ENCODE measurements at places on chromosomes 11 and 22. TPM values are rescaled to one million over a fixed set of nuclear protein-coding genes. Genes with fewer than 3 reads are reported as not detected.
A peak's percentile ranks its signal among the peaks of the same experiment; 100 is the strongest.

The SLN gene
- not detected for total RNA-seq

The CHRNA10 gene
- 0.57 TPM for total RNA-seq

The NEU3 gene
- 14.3 TPM for total RNA-seq

The OR52E8 gene
- total RNA-seq, result not detected

The TNNI2 gene
- not detected for total RNA-seq

The IGLL1 gene
- not detected for total RNA-seq

The DEFB108B gene
- not detected for total RNA-seq

The PIH1D2 gene
- 0.36 TPM for total RNA-seq

GRCh38 chr11:131998020-131998419 lies 627.6 kb downstream of the NTM start:
- no peaks in the 10 kb centered on the region for H3K27me3 ChIP-seq
- DNase-seq, result no peak
- no peaks in the 10 kb centered on the region for H3K4me1 ChIP-seq
- H3K36me3 ChIP-seq, result no peaks in the 10 kb centered on the region
- no peak overlapping the region for H3K4me3 ChIP-seq
- H3K27ac ChIP-seq, result no peak overlapping the region

DNA sequence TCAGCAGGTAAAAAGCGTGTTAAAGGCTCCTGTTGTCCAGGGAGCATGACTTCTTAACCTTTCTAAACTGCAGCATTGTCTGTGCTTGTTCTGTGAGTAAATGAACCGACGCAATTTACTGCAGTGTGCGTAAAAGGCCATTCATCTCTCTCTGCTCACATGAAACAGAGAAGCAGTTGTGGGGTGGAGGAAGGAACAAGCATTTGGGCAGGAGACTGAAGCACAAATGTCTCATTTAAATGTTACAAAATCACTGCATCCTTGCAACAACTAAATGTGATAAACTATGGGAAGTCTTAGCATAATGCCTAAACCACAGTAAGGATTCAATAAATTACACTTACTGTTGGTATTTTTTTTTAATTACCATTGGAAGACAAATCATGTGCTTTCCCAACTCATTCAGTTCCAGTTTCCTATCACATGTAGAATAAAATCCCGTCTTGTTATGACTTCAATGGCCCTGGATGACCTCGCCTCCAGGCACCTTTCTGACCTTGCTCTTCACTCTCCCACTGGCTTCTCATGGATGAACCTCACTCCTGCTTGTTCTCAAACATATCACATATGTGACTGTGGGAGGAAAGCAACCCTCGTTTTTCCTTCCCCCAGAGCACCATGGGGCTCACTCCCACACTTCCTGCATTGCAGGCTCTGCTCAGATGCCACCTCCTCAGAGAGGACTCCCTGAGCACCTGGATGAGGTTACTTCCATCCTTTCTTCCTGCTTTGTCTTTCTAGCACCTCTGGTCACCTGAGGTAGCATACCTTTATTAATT lies 21.6 kb upstream of the RFPL2 start:
- no peak for DNase-seq
- no peak overlapping the region for H3K27ac ChIP-seq
- no peaks in the 10 kb centered on the region for H3K36me3 ChIP-seq
- no peaks in the 10 kb centered on the region for H3K4me1 ChIP-seq
- H3K4me3 ChIP-seq, result no peak overlapping the region

- DNase-seq, result no peak
- H3K36me3 ChIP-seq, result no peaks in the 10 kb centered on the region
- H3K27ac ChIP-seq, result no peak within 1 kb of the TSS
- H3K4me3 ChIP-seq, result peak within 1 kb of the TSS; percentile 71
- H3K4me1 ChIP-seq, result peaks cover 9% of the 10 kb centered on the region
These were observed at the start of gene PARVA for GRCh38 chr11:12377106-12377823. Gene PARVA, plus strand, starts transcription at chr11:12377571. Its CDS starts 77 bp downstream, at chr11:12377648.

GRCh38 chr11:33320814-33321330 lies 63.7 kb downstream of the HIPK3 start:
- no peak overlapping the region for H3K27ac ChIP-seq
- no peaks in the 10 kb centered on the region for H3K27me3 ChIP-seq

DNA sequence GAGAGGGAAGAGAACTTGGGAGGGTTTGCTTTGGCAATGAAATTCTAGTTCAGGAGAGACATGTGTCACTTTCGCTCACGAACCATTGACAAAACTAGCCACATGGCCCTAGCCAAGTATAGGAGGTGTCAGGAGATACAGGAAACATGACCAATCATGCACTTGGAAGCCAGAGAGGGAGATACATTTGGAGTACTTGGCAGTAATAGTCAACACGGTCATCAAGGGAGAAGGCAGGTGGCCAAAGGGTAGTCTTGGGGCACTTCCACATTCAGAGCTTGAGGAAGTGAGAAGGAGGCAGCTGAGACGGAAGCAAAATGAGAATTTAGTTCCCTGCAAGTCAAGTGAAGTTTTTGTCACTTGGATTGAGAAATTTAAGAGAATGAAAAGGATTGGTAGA lies 26.4 kb upstream of the KIRREL3 start:
- no peaks in the 10 kb centered on the region for H3K36me3 ChIP-seq
- H3K4me1 ChIP-seq, result no peaks in the 10 kb centered on the region
- H3K27me3 ChIP-seq, result no peaks in the 10 kb centered on the region
- H3K27ac ChIP-seq, result no peak overlapping the region
- no peak overlapping the region for H3K4me3 ChIP-seq

GRCh38 chr11:18203723-18204122 lies 31.1 kb downstream of the MRGPRX4 start:
- no peak overlapping the region for H3K27ac ChIP-seq
- peaks cover 38% of the 10 kb centered on the region for H3K27me3 ChIP-seq
- no peaks in the 10 kb centered on the region for H3K36me3 ChIP-seq
- H3K4me3 ChIP-seq, result no peak overlapping the region

DNA sequence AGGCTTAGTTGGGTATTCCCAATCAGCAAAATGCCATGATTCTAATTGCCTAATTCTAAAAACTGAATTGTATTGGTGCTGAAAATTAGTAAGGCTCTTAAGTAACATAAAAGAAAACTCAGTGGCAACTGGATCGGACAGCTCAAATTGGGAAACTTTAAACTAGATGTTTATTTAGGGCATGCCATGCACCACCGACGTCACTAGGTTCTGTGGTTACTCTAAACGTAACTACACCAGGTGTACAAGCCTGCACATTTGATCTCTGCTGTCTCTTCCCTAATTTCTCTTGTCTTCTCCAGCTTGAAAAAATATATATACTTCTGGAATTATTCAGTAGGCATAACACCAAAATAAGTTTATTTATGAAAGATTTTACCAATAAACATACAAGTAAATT lies 378.2 kb downstream of the DCDC1 start:
- H3K27ac ChIP-seq, result no peak overlapping the region
- no peaks in the 10 kb centered on the region for H3K36me3 ChIP-seq
- DNase-seq, result no peak
- H3K27me3 ChIP-seq, result no peaks in the 10 kb centered on the region
- no peaks in the 10 kb centered on the region for H3K4me1 ChIP-seq

DNA sequence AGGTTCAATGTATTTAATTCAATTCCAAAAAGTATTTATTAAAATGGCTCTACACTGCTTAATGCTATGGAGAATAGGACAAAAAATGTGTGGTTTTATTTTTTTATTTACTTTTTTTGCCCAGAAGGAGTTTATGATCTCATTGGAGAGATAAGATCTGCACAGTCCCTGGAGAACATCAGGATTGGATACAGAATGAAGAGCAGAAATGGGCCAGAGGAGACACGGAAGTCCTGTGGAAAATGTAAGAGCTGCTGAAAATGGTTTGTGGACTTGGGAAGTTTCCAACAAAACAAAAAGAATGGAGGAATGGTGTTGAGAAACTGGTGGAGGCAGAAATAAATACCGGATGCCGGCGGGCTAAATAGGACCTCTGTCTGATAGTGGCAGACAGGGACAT lies 554.6 kb downstream of the OPCML start:
- no peak overlapping the region for H3K27ac ChIP-seq
- no peaks in the 10 kb centered on the region for H3K36me3 ChIP-seq
- H3K4me3 ChIP-seq, result no peak overlapping the region
- DNase-seq, result no peak

DNA sequence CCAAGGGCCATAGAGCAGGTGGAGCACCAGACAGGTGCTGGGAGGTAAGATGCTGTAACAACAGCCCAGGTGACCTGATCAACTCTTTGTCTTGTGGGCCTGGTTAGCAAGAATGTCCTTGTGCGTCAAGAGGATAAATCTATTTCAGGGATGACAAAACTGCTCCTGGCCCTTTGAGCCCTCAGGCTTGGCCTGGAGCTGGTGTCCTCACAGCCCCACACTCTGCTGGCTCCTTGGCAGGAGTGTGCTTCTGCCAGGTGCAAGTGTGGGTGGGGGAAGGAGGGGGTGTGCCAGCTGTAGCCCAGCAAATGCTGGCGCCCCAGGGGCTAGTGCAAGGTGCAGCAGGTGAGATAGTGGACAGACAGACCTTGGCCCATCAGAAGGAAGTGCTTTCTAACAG lies 19.5 kb downstream of the AMPD3 start:
- DNase-seq, result no peak
- peaks cover 13% of the 10 kb centered on the region for H3K36me3 ChIP-seq
- no peak overlapping the region for H3K27ac ChIP-seq
- H3K4me1 ChIP-seq, result peaks cover 15% of the 10 kb centered on the region

- no peak overlapping the region for H3K27ac ChIP-seq
- no peaks in the 10 kb centered on the region for H3K4me1 ChIP-seq
- no peaks in the 10 kb centered on the region for H3K36me3 ChIP-seq
These were observed 151.8 kb downstream of the NAV2 start for GRCh38 chr11:19864141-19865140.

DNA sequence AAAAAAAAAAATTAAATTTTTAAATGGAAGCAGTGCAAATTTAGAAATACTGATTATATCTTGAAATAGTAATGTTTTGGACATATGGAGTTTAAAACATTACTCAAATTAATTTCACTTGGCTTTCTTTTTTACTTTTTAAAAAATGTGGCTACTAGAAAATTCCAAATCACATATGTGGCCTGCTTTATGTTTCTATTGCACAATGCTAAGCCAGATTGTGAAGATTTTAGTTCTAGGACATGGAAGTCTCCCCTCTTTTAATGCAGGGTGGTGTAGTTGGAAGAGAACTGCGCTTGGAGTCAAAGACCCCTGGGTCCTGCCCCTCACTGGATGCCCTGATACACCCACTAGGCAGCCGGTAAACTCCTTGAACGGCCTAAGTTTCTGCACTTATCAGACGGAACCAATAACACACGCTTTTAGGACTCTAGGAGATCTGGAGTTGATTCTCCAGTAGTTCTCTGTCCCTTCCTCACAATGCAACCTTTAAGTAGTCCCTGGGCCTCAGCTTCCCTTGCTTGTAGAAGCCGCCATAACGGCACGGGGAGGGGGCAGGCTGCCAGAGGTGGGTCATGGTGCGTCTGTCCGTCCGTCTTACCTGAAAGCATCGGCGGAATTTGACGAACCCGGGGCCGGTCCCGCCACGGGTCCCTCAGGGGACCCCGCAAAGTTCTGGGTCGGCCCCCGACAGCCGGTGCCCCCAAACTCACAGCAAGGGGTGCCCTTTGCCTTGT lies 505 bp downstream of the FAM227A start:
- DNase-seq, result no peak
- no peaks in the 10 kb centered on the region for H3K36me3 ChIP-seq
- no peaks in the 10 kb centered on the region for H3K27me3 ChIP-seq
- peaks cover 15% of the 10 kb centered on the region for H3K4me1 ChIP-seq

GRCh38 chr11:68509066-68509465 lies 48.5 kb downstream of the PPP6R3 start:
- H3K4me3 ChIP-seq, result no peak overlapping the region
- DNase-seq, result no peak
- H3K4me1 ChIP-seq, result peaks cover 55% of the 10 kb centered on the region
- no peak overlapping the region for H3K27ac ChIP-seq
- no peaks in the 10 kb centered on the region for H3K27me3 ChIP-seq

DNA sequence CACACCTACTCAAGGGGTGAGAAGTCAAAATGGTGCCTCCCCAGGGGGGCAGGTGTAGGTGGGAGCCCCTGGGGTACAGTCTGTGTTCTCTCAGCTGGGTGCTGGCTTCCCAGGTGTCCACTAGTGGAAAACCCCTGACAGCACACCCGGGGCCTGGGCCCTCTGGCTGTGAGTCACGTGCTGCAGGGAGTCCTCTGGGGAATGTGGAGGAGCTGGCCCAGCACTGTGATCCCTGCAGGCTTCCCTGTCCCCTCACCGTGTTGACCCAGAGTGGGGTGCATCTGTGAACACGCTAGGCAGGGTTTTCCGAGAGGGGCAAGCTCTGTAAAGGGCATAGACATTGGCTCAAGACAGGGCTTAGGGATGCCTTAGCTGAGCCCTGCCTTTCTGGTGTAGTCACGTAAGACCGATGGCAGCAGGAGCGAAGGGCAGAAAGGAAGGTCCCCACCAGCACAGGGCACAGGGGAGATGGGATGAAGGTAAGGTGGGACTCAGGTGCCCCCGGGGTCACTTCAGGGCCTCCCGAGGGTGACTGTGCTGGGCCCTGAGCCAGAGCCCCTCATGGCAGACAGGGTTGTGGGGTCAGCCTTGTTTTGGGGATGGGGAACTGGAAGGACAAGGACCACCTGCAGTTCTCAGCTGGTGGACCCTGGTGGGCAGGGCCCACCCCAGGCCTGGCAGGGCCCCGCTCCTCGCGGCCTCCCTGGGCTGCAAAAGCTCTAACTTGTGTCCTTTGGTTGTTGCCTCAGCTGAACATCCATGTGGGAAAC lies 14.1 kb downstream of the DERL3 start:
- no peak for DNase-seq
- no peak overlapping the region for H3K4me3 ChIP-seq
- no peak overlapping the region for H3K27ac ChIP-seq
- H3K4me1 ChIP-seq, result peaks cover 7% of the 10 kb centered on the region

DNA sequence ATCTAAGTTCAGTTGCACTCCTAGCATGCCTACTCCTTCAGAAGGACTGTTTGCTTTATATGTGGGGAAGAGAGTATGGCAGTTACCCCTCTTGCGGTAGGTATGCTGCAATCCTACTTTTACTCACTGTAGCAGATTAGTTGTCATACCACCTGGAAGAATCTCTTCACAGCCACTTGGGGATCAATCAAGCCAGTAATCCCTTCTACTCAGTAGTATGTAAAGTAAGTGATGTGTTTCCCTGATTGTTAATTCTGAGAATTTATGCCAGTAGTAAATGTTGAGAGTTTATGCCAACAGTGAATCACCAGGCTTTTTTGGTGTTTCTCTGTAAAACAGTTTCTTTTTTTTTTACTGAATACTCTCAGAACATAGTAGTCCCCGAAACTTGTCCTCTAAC lies 34.4 kb downstream of the PRMT3 start:
- H3K27ac ChIP-seq, result peak overlapping the region; percentile 68
- no peaks in the 10 kb centered on the region for H3K27me3 ChIP-seq
- peaks cover 20% of the 10 kb centered on the region for H3K4me1 ChIP-seq
- peaks cover 36% of the 10 kb centered on the region for H3K36me3 ChIP-seq
- DNase-seq, result no peak

GRCh38 chr22:32854351-32854804 lies 52.9 kb downstream of the TIMP3 start:
- no peaks in the 10 kb centered on the region for H3K4me1 ChIP-seq
- DNase-seq, result no peak
- no peaks in the 10 kb centered on the region for H3K27me3 ChIP-seq
- no peak overlapping the region for H3K27ac ChIP-seq
- no peak overlapping the region for H3K4me3 ChIP-seq
- H3K36me3 ChIP-seq, result no peaks in the 10 kb centered on the region

Data from activated CD4-positive, alpha-beta memory T cell treated with anti-CD3 and anti-CD28 coated beads for 36 hours (primary cell).